AML-193 (cell line): ENCODE measurements at places on chromosomes 2 and 18.

GRCh38 chr2:208929139-208929864 is 494.5 kb upstream of the MAP2 start:
- no peak for DNase-seq

- DNase-seq = no peak
Observed at GRCh38 chr18:61394983-61395382, 61.8 kb downstream of the CDH20 start.

- no peak for DNase-seq
Observed at GRCh38 chr18:48930926-48931325, 19.8 kb downstream of the SMAD7 start.

DNA sequence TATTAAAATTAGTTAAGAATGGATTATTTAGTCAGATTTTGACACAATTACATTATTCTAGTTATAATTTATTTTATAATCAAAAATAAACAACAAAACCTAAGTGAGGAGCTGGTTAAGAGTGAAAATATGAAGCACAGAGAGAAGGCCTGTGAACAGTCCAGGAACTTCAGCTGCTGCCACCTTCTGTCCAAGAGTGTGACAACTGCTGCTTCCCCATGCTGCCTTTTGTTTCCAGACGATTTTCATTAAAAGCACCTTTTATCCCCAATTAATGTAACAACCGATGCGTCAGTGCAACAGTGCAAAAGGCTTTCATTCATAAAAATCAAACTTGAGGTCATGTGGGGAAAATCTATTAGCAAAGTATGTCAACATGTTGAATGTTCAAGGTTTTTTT is 363.6 kb downstream of the CTNNA2 start:
- DNase-seq = peak; percentile 11

GRCh38 chr18:77151033-77151771 is 18.6 kb upstream of the MBP start:
- DNase-seq = no peak
